Right atrium auricular region (tissue), 2 donors: ENCODE measurements at places on chromosomes 2 and 18. TPM values are rescaled to one million over a fixed set of nuclear protein-coding genes. Genes with fewer than 3 reads are reported as not detected.

Gene ERMN
- not detected for total RNA-seq

Gene C2orf80
- not detected for total RNA-seq

Gene REG3G
- not detected for total RNA-seq

- peak; percentile 38 for DNase-seq
Measured at GRCh38 chr2:239695106-239695727, 294.4 kb upstream of the HDAC4 start.

DNA sequence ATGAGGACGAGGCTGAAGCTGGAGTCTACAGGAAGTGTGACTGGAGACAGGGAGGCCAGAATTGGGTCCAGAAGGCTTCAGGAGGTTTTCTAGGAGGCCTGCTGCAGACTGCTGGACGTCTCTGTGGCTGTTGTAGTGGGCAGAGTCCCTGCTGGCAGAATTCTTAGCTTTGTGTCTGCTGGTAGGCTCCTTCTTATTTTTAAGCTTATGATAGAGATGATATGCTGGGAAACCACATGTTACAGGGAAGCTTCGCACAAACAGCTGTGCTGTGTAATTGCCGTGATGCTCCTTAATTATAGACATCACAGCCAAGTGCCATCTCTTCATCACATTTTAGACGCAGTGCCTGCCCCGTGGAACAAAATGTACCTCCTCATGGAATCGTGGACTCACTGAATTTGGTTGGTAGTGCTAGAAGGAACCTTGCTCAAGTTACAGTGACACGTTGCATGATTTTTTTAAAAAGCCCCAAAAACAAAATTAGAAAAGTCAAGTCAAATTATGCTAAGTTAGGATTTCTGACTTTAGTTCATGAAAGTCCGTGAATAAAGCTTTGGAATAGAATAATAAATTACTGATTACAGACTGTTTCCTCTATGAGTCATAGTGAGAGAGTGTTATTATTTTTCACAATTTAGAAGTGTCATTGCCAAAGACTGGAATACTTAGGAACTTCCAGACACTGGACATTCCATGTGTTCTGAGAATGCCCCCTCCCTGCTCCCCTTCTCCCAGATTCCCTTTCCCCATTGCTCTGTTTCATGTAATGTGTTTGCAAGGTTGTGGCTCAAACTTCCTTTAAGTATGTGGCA, 144.1 kb downstream of the FHOD3 start:
- no peak for DNase-seq

- DNase-seq = no peak
Measured at GRCh38 chr2:175009917-175010621, 4.9 kb upstream of the CHN1 start.

GRCh38 chr18:70332694-70333093, 43.8 kb downstream of the SOCS6 start:
- no peak for DNase-seq

DNA sequence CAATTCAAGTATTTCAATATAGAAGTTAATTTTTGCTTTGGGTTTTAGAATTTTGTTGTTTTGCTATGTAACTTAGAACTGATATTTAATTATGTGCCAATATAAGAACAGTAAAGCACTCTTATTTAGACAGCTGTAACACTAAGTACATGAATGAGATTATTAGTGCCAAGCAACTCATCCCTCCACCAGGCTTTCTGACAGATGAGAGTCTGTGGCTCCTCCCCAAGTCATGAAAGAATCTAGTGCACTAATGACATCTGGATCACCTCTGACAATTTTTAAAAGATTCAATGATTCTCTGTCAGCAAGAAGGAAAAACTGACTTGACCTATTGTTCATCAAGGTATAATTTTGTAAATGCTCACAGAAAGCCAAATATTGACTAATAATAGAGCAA, 67.8 kb downstream of the TMEFF2 start:
- no peak for DNase-seq
